Amniotic stem cell (primary cell): ENCODE measurements at places on chromosomes 3 and 15.

DNA sequence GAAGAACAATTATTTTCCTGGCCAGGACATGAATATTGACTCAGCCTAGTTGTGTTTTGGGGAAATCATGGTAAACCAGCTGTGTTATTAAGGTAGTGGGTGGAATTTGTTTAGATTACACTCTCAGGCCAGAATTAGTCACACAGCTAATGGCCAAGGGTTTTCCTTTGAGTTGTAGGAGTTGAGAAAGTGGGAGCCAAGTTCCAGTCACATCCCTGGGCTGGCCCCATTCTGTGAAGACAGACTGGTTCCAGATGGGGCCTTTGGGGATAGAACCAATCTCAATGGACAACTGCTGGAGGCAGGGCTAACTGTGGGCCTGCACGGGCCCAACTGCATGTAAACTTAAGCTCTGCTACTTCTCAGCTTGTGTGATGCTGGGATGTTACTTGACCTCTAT lies 1.4 kb upstream of the RASL12 start:
- no peak for DNase-seq

- no peak for DNase-seq
These were observed 53.5 kb upstream of the KPNA4 start for GRCh38 chr3:160618878-160619277.

DNA sequence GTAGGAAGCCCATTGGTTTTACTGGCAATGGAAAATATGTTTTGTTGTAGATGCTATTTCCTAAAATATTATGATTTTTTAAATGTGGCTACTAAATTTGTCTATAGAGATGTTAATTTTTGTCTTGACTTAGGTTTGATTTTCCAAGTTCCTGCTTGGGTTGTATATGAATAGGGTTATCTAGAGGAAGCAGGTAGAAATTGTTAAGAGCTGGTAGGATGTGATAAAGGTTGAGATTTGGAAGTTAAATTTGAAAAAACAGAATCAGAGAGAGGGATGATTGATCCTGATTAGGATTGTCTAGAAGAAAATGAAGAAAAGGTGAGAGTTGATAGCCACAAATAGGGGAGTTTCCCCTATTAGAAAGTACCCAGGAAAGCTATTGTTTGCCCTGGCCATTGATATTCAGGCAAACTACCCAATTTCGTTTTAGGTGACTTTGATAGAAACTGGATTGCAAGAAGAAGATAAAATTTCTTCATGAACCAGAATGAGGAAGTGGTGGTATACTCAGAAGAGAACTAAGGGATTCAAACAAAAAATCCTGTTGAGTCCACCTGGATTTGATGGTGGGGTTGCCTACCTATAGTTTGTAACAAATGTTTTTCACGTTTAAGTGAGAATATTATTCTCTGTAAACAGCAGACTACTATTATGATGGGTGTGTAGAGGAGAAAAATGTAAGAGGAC lies 91.2 kb upstream of the PHLDB2 start:
- DNase-seq: no peak

DNA sequence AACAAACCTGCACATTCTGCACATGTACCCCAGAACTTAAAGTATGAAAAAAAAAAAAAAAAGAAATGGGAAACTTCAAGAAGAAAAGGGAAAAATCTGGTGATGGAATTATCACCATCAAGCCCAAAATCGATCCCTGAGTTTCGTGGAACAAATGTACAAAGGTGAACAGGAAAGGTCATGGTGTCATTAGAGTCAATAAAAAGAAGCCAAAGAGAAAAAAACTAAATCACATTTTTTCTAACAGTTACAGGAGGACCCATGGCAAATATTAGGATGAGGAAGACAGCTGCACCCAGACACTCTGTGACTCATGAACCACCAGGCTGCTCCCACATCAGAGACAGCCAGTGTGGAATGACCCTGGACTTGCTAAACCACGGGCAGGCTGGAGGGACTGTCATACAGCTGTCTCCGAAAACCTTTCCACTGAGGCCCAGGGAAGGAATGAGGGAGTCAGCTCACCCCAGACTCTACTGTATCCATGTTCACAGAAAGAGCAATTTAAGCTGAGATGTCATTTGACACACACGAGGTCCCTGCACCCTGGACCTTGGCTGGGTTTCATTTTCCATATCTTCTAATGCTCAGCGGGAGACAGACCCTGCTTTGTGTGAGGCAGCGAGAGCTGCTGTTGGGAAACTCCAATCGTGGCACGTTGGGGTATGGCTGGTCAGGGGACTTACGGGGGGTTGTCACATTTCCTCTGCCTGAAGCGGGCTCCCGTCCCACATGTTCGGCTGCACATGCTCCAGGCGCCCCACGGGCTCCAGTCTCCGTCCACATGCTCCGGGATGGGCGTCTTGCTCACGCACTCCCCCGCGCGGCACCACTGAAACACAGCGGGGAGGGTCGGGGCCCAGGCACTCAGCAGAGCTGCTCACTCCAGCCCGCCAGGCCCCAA lies 210.2 kb downstream of the ADAMTS17 start:
- DNase-seq: no peak

DNA sequence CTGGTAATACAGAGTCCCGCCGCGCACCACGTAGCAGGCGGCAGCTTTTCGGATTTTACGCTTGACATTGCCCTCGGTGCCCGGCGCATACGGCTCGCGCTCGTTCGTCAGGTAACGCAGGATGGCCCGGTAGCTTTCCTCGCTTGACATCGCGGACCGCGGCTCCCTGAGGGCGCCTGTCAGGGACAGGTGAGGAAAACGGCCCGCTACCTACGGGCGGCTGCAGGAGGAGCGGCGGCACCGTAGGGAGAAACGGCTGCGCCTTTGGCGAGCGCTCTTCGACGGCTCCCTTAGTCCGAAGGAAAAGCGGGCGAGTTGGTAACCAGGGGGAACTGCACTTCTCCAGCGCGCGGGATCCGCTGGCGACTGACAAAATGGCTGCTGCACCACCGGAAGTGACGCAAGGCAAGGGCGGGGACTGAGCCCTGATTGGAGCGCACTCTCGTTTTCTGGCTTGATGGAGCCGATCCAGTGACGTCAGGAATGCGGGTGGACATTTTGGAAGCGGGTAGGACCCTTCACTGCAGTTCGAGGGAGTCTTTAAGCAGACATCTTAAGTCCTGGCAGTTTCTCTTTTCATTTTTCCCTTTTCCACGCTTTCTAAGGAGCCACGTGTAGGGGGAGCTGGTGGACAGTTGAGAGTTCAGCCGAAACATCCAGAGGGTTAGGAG lies at the start of gene ZBTB11:
Gene ZBTB11 (minus strand): TSS at position 368 of the 671 bp plus-strand sequence. CDS start 218 bp downstream, at position 150.
- DNase-seq: no peak

GRCh38 chr3:73513260-73513659 lies 111.5 kb downstream of the PDZRN3 start:
- DNase-seq: no peak

DNA sequence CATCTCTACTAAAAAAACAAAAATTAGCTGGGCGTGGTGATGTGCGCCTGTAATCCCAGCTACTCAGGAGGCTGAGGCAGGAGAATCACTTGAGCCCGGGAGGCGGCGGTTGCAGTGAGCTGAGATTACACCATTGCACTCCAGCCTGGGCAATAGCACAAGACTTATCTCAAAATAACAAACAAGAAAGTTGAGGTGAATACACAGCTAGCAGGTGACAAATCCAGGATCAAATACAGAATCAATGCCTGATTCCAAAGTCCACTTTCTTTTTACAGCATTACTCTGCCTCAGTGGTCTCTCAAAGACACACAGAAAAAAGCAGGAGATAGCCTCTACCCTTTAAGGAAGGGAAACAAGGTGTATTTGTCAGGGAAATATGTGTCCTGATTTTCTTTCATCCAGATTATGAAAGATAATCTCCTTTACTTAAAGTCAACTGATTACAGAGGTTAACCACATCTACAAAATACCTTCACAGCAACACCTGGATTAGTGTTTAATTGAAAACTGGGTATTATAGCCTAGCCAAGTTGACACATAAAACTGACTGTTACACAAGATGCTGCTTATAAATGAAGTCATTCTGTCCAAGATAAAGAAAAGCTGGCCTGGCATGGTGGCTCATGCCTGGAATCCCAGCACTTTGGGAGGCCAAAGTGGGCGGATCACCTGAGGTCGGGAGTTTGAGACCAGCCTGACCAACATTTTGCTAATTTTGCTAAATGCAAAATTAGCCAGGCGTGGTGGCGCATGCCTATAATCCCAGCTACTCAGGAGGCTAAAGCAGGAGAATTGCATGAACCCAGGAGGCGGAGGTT lies 4.0 kb upstream of the SLC25A38 start:
- DNase-seq: no peak

DNA sequence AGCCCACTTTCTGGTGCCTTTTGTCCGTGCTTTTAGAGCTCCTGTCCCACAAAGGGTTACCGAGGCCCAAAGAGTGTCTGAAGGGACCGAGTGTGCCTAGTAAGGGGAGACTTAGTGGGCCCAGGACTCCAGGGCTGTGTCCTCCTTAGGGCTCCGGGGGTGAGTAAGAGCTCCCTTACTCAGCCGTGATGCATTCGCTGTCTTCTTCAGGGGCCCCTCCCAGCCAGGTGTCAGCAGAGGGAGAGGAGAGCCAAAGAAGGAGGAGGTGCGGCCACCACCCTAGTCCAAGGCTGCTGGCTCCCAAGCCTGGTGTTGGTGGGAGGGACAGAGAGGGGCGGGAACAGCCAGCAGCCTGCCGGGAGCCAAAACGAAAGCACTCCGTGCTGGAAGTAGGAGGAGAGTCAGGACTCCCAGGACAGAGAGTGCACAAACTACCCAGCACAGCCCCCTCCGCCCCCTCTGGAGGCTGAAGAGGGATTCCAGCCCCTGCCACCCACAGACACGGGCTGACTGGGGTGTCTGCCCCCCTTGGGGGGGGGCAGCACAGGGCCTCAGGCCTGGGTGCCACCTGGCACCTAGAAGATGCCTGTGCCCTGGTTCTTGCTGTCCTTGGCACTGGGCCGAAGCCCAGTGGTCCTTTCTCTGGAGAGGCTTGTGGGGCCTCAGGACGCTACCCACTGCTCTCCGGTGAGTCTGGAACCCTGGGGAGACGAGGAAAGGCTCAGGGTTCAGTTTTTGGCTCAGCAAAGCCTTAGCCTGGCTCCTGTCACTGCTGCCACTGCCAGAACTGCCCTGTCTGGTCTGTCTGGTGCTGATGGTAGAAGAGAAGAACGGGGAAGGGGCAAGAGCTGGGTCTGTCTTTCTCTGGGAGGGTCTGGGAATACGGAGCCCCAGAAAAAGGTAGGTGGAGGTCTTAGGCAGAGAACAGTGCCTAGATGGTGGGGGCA lies at the start of gene IL17RC:
Gene IL17RC (plus strand): TSS at position 365 of the 947 bp plus-strand sequence. CDS start 218 bp downstream, at position 583.
- peak; percentile 72 for DNase-seq

DNA sequence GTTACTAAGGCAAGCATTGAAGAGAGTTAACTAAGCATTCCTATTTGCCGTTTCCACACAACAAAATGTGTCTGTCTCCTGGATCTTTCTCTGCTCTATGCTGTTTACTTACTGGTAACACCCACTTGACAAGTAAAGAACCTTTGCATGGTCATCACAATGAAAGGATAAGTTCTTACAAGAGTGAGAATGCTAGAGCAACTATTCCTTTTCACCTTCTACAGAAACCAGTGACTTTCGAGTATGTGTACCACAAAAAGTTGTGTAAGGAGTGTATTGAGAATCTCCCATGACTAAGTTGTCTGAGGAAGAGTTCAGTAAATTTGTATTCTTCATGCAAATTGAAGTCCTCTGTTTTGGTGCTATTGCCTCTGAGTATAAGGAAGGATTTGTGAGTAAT lies 10.8 kb downstream of the TIPARP start:
- DNase-seq: no peak

GRCh38 chr3:11145888-11146287 lies 8.4 kb upstream of the HRH1 start:
- peak; percentile 94 for DNase-seq

DNA sequence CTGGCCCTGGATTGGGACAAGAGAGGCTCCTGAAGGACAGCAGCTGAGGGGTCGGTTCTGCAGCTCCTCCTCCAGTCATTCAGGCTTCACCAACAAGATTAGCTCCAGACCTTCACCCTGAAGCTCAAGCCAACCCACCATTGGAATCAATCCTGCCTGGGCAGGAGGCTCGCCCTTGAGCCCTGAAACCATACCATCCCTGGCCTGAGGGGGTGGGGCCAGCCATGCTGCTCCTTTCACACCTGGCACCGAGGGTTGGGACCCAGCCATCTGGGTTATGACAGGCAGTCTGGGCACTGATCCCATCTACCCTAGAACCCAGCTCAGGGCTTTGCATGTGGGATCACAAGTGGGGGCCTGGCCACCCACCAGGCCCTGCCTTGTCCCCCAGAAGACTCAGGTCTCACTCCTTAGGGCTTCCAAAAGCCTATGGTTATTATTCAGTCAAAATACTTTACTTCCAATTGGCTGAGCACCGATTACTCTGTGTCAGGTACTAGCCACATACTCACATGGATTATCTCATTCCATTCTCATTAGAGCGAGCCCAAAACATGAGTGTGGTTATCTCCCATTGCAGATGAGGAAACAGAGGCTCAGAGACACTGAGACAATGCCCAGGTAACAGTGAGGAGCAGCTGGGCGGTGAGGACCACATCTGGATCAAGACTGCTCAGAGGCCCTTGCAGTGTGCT lies 3.1 kb downstream of the ABHD14B start:
- no peak for DNase-seq

DNA sequence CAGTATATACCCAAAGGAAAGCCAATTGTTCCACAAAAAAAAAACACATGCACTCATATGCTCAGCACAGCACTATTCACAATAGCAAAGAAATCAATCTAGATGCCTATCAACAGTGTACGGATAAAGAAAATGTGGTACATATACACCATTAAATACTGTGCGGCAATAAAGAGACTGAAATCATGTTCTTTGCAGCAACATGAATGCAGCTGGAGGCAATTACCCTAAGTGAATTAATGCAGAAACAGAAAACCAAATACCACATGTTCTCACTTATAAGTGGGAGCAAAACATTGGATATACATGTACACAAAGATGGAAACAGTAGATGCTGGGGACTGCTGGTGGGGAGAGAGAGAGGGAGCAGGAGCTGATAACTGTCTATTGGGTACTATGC lies 124.2 kb upstream of the AADACL2 start:
- no peak for DNase-seq

DNA sequence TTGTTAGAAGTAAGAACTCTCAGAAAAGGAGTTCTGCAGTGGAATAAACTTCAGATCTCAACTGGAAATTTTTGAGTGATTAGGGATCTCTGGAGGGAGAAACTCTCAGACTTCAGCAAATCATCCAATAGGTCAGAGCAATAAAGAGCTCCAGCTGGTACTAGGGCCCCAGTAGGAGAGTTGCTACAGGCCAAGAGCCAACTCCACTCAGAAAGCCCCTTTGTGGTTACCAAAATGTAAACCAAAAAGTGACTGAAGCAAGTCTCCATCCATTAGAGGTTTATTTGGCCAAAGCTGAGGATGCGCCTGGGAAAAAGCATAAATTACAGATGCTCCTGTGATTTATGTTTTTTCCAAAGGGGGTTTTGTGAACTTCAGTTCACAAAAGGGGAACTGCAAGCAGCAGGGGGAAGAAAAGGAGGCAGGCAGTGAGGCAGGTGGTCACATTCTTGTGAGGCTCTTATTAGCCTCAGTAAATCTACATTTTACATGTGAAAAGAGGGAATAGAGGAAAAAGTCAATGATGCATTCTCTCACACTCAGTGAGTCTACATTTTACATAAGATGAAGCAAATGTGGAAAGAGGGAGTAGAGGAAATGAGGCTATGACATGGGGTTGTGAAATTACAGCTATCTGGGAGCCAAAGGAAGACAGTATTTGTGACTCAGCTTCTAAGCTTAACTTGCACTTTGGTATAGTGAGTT lies 92.4 kb upstream of the DAZL start:
- DNase-seq: no peak
